Suppressor macrophage (primary cell): ENCODE measurements at places on chromosomes 6 and 20.

GRCh38 chr6:23077772-23078171 is 508.4 kb downstream of the HDGFL1 start:
- no peak for DNase-seq

DNA sequence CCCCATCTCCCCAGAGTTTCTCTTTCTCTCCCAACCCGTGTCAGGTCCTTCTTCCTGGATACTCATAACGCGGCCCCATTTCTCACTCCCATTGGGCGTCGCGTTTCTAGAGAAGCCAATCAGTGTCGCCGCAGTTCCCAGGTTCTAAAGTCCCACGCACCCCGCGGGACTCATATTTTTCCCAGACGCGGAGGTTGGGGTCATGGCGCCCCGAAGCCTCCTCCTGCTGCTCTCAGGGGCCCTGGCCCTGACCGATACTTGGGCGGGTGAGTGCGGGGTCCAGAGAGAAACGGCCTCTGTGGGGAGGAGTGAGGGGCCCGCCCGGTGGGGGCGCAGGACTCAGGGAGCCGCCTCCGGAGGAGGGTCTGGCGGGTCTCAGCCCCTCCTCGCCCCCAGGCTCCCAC is at the start of gene HLA-F:
Gene HLA-F, plus strand, starts transcription at position 173 of the 404 bp plus-strand sequence. Its CDS starts 30 bp downstream, at position 203.
- peak; percentile 94 for DNase-seq

GRCh38 chr6:126069449-126069848 is 83.1 kb downstream of the TRMT11 start:
- no peak for DNase-seq

GRCh38 chr20:49228676-49229075 is 9.5 kb downstream of the DDX27 start:
- no peak for DNase-seq

- DNase-seq: no peak
Measured at GRCh38 chr20:60214901-60215815, 256.9 kb downstream of the CDH26 start.

DNA sequence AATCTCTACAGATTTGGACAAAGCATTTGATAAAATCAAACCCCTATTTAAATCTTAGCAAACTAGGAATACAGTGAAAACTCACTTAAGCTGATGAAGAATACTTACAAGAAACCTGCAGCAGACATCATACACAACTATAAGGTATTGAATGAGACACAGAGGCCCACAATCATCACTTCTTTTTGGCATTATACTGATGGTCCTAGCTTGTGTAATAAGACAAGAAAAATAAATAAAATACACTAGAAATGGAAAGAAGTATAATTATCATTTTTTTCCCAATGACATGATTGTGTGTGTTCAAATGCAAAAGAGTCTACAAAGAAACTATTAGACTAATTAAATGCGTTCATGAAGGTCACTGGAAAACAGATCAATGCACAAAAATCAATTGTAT is 8.8 kb upstream of the OR2B6 start:
- DNase-seq: no peak
